ENCODE measurements at places on chromosomes 13 and 19.

GRCh38 chr13:35706721-35707120 lies 230.2 kb upstream of the MAB21L1 start:
- no peak for DNase-seq

DNA sequence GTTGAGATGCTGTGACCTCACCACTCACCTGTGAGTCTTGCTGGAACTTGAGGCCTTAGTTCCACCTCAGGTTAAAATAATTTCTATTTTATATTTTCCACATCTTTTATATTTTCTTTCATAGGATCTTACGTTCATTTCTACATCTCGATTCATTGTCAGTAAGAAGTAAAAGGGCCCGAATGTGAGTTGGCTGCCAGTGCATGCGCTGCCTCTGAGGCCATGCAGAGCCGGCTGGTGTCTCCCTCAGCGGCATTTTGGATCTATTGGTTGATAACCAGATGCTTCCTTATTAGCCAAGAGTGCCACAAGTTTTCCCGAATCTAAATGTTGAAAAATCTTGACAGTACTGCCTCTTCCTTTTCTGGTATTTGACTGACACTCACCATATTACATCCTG lies 347.3 kb downstream of the TEX29 start:
- DNase-seq = no peak

- no peak for DNase-seq
Observed at GRCh38 chr19:45667620-45668341, at the start of gene GIPR. TSS of gene GIPR (plus strand) at chr19:45668221. CDS start at chr19:45669521, 1,300 bp downstream.

DNA sequence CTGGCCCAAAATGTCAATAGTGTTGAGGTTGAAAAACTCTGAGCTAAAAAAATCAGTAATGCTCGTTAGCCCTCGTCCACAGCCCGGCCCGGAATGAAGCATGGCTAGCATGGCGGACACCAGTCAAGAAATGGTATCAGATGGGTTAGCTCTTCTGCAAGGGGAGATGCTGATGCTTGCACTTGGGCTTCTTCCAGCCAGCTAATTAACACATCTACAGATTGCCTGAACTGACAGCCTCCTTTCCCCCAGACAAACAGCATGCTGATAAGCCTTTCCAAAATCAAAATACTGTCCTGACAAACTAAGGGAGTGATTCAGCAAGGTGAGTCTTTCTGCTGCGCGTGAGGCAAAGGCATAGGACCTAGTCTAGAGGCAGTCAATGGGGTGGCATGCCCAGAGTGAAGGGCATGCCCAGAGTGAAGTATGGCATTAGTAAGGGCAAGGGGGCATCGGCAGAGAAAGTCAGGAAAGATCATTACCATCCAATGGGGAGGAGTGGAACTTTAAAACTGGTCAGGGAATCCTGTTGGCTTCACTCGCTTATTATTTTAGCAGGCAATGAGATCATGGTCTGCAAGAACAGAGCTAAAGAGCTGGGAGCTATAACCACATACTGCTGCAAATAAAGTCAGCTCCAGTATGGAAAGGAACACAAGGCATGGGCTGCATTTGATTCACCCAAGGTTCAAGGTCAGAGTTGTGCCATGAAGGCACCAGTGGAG lies 30.2 kb upstream of the UBE2L5 start:
- DNase-seq = no peak

- DNase-seq = no peak
Observed at GRCh38 chr19:7763696-7764095, 653 bp downstream of the CLEC4M start.

- DNase-seq = no peak
Observed at GRCh38 chr13:40974460-40975407, 44.4 kb downstream of the ELF1 start.

GRCh38 chr19:17910791-17911360 lies 21.9 kb upstream of the CCDC124 start:
- DNase-seq = no peak

- peak; percentile 52 for DNase-seq
Observed at GRCh38 chr19:3061182-3062161, 823 bp downstream of the TLE5 start.

DNA sequence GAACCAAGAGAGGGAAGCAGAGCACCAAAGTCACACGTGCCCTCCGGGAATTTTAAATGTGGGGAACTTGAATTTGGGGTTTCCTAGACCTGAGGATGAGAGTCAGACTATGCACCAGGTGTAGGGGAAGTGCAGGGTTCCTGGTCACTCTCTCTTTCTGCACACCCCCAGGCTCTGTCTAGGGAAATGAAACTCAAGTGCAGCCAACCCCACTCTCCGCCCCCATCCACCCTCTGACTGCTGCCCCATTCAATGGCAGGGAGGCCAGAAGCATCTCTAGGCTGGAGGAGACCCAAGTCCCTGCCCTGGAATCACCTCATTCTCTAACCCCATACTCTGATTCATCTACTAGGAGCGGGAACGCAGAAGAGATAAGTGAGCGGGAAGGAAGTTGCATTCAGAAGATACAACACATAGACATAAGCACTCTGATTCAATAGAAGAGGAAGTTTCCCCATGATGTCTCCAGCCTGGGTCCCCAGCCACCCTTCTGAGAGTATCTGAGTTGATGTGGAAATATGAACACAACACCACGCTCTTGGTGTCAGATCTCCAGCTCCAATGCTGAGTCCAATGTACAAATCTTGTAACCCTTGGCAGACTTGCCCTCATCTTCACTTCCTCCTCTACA lies 4.7 kb upstream of the SIGLEC14 start:
- DNase-seq = no peak

- DNase-seq = no peak
Observed at GRCh38 chr13:45994752-45995151, 57.8 kb downstream of the ZC3H13 start.

DNA sequence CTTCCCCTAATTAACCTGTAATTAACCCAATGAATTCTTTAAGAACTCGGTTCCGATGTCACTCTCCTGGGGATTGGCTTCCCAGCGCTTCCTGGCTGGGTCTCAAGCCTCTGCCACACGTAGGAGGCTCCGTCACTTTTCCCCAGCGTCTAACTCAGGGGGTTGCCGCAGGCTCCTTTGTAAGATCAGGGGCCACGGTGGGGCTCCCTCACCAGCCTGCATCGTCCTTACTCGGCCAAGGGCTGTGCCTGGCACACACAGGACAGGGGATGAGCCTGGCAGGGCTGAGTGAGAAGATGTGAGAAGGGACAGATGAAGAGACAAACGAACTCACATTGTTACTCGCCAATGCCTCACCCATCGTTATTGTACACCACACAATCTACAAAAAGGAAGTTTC lies 20.9 kb upstream of the ATP11A start:
- no peak for DNase-seq

- no peak for DNase-seq
Observed at GRCh38 chr13:33261387-33262061, 24.0 kb downstream of the STARD13 start.

DNA sequence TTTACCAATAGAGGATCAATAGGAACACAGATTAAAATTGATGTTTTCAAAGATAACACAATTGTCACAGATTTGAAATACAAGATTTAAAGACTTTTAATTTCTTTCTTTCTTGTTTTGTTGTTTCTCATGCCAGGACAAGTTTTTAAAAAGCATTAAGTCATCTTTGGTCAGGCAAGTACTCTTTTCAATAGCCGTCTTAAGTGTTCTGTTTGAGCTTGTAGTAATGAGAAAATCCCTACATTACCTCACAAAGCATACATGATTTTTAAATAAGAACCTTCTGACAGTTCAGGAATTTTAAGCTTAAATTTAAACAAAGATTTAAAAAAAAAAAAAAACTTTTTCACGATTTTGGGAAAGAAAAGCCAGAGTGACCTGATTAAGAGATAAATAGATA lies 216.3 kb upstream of the PRR20A start:
- no peak for DNase-seq

GRCh38 chr19:41541990-41542584 lies 33.9 kb upstream of the CEACAM21 start:
- DNase-seq = peak; percentile 75

DNA sequence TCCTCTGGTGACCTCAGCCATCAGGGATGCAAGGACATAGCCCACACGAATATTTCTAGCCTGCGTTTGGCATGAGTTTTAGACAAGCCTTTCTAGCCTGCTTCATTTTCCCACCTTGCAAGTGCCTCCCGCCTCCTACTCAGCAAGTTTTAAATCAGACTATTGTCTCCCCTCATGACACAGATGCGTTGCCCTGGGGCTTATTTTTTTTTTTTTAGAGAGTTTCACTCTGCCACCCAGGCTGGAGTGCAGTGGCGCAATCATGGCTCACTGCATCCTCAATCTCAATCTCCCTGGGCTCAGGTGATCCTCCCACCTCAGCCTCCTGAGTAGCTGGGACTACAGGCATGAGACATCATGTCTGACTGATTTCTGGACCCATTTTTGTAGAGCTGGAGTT lies 14.6 kb downstream of the GJB2 start:
- no peak for DNase-seq

DNA sequence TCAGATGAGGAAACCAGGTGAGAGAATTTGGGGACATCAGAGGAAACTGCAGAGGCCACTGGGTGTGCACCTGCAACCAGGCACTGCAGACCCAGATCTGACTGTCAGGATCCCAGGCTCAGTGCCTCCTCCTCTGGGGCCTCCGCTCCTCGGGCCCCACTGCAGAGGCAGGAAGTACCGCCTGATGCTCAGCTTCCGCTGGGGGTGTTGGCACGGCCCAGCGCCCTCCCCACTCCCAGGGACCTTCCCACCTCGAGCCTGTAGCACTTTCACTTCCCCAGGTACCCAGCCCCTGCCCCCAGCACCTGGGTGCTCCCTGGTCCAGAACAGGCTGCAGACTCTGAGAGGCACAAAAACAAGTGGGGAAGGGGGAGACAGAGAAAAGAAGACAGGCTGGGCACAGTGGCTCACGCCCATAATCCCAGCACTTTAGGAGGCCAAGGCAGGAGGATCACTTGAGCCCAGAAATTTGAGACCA lies 1.4 kb upstream of the CD37 start:
- DNase-seq = peak; percentile 46

DNA sequence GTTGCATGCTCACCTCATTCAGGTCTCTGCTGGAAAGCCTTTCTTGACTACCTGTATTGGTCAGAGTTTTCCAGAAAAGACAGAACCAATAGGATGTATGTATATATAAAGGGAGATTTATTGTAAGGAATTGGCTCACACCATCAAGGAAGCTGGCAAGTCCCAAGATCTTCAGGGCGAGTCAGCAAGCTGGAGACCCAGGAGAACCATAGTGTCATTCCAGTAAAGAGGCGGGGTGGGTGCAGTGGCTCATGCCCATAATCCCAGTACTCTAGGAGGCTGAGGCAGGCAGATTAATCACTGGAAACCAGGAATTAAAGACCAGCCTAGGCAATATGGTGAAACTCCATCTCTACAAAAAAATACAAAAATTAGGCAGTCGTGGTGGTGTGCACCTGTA lies 30.4 kb upstream of the FARP1 start:
- DNase-seq = no peak

- DNase-seq = no peak
Observed at GRCh38 chr19:36160821-36161596, 8.8 kb upstream of the COX7A1 start.

- DNase-seq = no peak
Observed at GRCh38 chr13:92602560-92602959, 624.0 kb upstream of the GPC6 start.

DNA sequence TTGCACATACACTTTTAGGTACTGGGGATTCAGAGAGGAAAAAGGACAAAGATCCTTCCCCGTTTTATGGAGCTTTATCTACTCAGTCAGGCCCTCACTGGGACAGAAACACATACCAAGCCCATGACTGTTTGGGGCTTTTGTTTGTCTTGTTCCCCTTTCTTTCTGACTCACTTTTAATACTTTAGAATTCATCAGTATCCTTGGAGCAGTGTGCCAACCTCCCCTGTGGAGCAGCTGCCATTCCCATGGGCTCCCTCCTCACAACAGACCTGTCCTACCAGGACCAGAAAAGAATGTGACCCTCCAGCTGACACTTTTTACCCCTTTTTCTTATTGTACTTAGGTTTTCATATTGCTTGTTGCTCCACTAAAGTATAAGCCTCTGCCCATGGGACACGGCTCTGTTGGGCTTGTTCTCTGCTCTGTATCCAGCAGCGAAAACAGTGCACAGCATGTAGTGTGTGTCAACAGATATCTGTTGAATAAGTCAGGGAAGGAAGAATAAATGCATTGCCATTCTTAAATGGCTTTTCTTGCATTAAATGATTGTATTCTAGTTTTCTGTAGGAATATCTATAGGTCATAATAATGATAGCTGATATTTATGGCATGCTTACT lies 431.1 kb downstream of the EFNB2 start:
- no peak for DNase-seq

DNA sequence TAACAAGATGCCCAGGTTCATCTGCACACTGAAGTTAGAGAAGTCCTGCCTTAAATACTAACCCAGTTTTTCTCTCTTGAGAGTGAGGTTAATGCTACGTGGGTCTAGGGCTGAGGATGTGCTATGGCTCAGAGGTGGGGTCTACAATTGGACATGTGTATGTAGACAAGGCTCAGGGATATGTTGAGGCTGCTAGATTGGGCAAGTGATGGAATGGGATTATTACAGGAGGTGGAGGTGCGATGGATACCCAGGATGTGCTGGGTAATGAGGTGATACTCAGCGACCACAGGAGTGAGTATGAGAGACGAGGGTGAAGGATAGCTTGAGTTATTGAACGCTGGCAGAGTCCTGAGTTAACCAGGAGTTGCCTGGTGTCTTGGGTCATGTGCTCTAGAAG lies 38.1 kb downstream of the PPP2R1A start:
- DNase-seq = no peak

DNA sequence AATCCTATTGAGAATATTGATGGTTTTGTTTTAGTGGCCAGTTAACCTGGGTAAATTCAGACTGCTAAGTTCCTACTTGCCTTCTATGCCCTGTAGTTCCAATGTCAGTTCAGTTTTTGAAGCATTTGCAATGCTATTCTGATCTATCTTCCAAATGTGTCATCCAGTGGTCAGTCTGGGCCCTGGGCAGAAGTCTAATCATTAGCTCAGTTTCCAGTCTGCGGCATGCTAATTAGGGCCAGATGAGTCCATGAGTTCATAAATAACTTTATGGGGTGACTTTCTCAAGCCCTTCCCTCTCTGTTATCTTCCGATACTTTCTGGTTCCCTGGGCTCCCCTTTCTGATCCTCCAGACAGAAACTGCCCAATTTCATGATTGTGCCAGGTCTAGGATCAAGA lies 32.7 kb downstream of the FAM187B start:
- no peak for DNase-seq
